Lung microvascular endothelial cell (primary cell): ENCODE measurements at places on chromosomes 4 and X.

GRCh38 chr4:10643600-10644425 is 40.8 kb downstream of the CLNK start:
- no peak for DNase-seq

DNA sequence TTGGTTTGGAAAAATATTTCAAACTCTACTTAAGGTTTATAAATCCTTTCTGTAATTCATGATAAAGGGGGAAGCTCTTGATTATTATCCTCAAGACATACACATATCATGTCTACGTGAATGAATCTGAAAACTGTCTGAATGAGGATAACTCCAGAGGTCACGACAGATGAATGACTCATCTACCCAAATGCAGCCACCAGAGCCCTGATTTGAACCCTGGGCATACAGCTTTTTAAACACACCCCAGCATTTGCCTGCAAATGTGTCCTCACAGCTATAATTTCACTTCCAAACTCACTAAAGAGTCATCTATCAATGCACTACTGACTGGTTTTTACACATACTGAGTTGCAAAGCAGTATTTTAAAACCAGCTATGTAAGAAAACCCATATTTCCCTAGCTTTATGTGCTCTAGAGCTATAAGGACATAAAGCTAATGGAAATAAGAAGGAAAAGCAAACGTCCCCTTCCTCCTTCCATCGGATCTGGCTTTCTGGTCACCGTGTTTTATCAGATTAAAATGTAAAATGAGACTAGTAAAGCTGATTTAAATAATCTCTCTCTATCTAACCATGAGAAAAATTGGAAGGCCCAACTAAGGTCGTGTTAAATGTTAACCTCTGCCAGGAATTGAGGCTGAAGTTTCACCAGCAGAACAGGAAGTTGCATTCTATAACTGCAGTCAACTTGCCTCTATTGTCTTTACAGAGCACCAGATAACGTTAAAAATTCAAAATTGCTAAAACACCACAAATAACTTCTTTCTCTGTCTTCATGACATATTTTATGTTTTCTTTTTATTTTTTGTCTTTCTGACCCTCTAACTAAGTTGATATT is 63.1 kb upstream of the SPP1 start:
- DNase-seq, result peak; percentile 2

DNA sequence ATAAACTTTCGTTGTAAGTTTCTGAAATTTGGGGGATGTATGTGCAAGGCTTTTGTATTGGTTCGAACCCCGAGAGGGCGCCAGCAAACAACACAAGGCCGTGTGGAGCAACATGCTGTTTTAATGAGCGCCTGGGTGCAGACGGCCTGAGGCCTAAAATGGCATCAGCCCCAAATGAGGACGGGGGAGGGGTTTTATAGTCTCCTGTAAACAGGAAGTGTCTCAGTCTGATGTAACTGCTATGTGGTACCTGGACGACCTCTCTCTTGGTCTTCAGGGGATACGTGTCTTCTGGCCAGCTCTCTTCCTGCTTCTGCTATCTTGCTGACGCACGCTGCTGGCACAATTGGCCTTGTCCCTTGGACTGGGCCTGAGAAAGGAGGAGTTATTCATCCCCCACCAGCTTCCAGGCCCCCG is 1348.0 kb downstream of the ADGRL3 start:
- no peak for DNase-seq

DNA sequence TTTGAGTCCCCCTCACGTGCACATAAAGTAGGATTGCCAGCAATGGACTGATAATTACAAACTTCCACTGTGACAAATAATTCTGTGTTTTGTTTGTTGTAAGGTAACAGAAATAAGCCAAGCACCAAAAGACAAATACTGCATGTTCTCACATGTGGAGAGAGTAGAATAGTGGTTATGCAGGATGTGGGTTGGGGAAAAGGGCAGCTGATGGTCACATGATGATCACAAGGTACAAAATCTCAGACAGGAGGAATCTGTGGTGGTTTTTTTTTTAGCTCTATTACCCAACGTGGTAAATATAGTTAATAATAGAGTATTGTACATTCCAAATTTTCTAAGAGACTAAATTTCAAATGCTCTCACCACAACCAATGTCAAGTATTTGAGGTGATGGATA is 182.3 kb downstream of the BANK1 start:
- no peak for DNase-seq

GRCh38 chrX:1165535-1166196 is 46.8 kb downstream of the CRLF2 start:
- DNase-seq, result peak; percentile 38

GRCh38 chr4:166422475-166422874 is 549.4 kb downstream of the TLL1 start:
- DNase-seq, result no peak

- DNase-seq, result no peak
Measured at GRCh38 chr4:7196736-7197135, 4.4 kb downstream of the SORCS2 start.

GRCh38 chr4:149914119-149915115 is 98.8 kb upstream of the IQCM start:
- peak; percentile 70 for DNase-seq

DNA sequence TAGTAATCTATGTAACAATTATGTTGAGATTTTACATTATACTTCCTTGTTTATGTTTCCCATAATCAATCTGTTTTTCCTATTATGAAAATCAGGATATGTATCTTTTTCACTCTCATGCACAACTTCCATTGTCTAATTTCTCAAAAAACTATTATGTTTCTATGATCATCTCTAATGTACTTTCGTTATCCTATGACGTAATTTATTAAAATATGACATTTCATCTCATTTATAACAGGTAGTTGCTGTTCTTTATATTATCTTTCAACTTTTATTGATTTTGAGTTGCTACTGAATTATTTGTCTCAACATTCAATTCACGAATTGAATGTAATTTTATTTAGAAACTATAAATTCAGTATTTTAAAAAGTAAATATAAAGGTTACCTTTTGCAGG is 100.8 kb upstream of the MAGEB18 start:
- DNase-seq, result no peak

GRCh38 chrX:110089656-110090403 is 86.9 kb downstream of the TMEM164 start:
- no peak for DNase-seq

DNA sequence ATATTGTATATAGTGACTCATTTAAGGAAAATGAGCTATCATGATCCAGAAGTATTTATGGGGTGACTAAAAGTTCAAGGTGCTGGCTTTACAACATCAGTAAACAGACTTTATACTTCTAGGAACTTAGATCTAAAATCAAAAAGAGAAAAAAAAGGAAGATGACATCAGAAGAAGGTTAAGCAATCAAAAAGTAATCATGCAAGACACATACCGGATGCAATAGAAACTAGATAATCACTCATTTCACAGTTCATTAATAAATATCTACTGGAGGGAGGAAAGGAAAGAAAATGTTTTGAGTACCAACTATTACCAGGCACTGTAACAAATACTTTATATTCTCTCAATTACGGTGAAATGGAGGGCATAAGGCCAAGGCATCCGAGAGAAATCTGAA is 276.4 kb downstream of the SPRY1 start:
- no peak for DNase-seq

DNA sequence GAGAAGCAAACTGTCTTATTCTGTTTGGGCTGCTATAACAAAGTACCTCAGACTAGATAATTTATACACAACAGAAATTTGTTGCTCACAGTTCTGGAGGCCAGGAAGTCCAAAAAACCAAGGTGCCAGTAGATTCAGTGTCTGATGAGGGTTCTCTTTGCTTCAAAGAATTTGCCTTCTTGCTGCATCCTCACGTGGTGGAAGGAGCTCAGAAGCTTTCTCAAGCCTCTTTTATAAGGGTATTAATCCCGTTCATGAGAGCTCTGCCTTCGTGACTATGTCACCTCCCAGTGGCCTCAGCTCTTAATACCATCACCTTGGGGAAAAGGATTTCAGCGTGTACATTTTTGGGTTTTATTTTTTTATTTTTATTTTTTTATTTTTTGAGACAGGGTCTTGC is 20.1 kb downstream of the CA5B start:
- DNase-seq, result no peak

- no peak for DNase-seq
Measured at GRCh38 chr4:81921751-81922159, 450.0 kb upstream of the RASGEF1B start.

- no peak for DNase-seq
Measured at GRCh38 chrX:40065296-40066046, 32.3 kb downstream of the BCOR start.

DNA sequence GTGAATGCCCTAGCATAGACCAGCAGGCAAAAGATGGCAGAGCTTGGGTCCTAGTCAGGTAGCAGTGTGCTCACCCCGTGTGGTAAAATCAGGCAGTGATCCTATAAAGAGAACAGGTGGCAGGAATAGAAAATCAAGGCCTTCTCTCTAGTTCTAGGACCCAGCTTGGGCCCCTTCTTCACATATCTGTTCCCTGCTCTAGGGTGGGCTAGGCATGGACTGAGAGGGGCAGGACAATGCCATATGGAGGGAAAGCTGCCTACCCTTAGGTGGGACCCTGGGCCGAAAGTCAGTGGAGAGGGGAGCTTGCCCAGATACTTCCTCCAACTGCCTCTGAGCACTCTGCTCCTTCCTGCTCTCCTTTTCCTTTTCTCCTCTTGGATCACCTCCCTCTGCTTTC is 117.4 kb upstream of the NALF2 start:
- DNase-seq, result no peak
